Foreskin keratinocyte (primary cell): ENCODE measurements at places on chromosomes 4 and X. TPM values are rescaled to one million over a fixed set of nuclear protein-coding genes. Genes with fewer than 3 reads are reported as not detected.

DNA sequence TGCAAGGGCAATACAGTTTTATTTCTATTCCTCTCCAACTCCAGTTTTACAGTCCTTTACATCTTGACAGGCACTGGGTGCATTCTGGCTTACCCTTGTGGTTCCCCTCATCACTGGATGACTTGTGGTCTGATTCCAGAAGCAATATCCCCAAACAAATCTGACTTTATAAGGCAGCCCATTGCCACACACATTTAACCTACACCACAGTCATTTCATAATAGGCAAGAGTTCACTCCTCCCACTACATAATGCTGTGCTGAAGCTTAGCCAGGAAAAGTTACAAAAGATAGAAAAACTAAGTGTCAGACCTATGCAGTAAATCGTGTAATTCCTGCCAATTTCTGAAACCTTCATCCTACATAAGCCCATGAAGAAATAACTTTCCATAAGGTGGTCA, 82.9 kb upstream of the MID1IP1 start:
- no peak for DNase-seq

GRCh38 chr4:4385729-4386295, 1.1 kb upstream of the NSG1 start:
- DNase-seq: no peak

GRCh38 chr4:152927737-152928136, 8.4 kb upstream of the FHDC1 start:
- no peak for DNase-seq

- no peak for DNase-seq
Measured at GRCh38 chr4:111847296-111848008, 297.8 kb upstream of the FAM241A start.

DNA sequence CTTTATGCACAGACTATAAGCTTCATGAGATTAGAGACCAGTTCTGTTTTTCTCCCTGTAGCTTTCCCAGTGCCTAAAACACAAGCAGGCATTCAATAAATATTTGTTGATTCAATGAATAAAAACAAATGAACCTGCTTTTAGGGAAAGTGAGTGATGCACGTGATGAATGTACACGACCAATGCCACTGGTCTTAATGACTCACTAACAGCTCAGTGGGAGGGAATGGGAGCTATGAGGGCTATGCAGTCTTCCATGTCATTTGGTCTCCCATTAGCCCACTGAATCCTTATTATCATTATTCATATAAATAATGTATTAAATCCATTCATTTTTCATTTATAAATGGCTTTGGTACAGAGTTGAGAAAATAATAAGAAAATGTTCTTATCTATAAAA, 247.4 kb downstream of the FBXO8 start:
- DNase-seq: no peak

DNA sequence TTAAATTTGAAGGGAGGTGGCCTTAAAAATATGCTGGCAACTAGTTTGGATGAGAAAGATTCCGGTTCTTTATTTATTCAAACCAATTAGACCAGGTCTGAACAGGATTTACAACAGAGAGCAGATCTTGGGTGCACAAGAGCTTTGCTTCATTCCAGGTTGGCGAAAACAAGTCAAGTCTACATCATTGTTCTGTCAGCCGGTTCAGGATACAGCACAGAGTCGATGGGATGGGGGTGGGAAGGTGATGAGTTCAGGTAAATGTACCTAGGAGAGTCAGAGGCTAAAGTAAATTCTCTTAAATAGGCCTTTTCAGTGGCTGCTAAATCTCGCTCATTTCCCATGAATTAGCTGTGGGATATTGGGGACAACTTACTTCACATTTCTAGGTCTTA, 882 bp upstream of the STIM2 start:
- DNase-seq: no peak

- DNase-seq: no peak
Measured at GRCh38 chrX:23732704-23733103, 10.4 kb downstream of the ACOT9 start.

DNA sequence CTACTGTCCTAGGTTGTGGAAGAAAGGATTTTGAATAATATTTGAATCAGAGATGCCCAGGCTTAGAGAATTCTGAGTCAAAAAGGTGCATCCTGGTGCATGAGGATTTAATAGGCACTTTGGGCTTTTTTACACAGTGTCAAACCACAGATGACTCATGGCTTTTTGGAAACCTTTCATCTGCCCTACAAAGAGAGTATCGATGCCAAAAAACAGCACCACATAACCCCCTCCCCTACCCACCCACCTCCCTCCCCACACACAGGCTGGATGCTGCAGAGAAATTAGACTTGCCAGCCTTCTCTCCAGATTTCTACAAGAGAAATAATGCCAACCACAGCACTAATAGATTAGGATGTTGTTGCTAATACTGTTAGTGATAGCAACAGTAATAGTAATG, 779.3 kb downstream of the NLGN4X start:
- DNase-seq: no peak

- no peak for DNase-seq
Measured at GRCh38 chr4:149882251-149882650, 66.6 kb upstream of the IQCM start.

DNA sequence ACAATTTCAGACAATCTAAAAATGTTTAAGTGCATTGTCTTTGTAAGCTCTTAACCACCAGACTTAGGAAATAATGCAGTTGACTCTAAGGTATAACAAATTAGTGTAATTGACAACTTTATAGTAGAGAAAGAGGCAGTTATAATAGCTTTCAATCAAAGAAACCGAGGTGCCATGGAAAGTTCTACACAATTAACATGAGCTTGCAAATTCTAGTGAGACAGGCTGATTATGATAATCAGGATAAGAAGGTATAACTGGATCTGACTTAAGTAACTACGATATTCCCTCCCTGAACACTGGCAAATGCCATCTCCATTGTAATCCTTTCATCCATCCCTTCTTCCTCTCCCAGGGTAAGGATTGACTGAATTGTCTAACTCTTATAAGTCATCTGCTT, 11.4 kb upstream of the KLHL5 start:
- no peak for DNase-seq

DNA sequence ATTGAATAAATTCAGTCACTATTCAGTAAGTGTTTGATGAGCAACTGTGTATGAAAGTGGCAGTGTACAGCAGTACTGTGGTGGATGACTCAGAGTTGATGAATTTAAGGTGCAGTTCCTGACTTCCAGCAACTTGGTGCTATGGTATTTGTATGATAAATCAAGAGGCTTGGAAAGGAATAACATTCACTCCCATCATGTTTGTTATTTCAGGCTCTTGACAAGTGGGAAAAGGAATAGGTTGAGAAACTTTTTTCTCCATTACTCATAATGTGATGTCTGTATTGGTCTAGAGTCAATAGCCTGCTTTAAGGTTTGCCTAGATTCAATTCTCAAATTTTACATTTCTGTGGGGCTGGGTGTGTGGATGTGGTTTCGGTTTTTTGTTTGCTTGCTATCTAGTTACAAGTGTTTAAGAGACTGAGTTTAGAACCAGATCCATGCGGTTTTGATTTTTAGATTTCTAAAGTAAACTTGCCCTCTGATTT, 35.1 kb upstream of the CYP2U1 start:
- peak; percentile 99 for DNase-seq

DNA sequence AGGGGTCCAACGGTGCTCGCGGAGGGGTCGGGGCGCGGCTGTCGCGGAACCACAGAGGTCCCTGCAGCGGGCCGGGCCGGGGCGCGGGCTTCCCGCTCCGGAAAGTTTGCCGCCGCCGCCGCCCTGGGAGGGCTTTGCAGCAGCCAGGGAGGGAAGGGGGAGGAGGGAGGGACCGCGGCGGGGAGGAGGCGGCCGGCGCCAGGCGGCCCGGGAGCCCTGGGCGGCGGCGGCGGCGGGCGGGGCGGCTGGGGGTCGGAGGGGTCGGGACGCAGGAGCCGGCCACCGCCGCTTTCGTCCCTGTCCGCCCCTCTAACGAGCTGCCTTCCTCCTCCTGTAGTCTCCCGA, 375 bp downstream of the FGFR3 start:
- no peak for DNase-seq

DNA sequence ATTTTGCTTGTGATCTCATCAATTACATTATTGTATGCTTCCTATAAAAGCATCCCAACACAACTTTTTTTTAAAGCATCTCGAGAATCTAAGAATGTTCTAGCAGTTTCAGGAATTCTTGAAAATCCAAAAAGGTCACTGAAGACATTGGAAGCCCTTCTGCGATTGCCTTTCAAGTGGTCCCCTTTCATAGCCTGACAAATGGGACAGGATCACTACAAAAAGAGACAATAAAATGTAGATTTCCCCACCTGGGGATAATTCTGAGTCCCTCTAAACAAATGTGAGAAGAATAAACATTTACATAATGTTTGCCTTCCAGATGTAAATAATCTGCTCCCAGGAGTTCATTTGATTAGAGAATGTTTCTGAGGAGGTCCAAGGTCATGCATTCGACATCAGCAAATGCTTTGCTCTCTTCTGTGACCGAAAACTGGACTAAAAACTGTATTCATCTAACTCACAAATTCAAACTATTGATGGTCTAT, 116.0 kb downstream of the COL25A1 start:
- no peak for DNase-seq

DNA sequence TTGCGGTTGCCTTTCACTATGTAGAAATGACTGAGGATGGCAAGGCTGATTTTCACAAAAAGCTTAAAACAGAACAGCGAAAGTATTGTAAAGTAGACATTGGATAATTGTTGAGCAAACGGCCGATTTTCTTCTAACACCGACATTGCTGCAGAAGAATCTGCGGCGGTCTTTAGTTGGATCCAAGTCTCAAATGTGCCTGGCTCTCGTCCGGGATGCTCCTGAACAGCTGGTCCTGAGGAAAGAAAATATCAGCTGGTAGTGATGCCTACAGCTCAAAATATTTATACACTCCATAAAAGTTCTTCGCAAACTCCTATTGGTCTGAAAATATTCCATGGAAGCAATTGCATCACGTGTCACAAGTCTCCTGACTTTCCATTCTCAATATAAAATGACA, at the start of gene ASB5:
ASB5 (minus strand) TSS at position 260 of the 400 bp plus-strand sequence; CDS start at position 146, 114 bp downstream.
- DNase-seq: no peak

DNA sequence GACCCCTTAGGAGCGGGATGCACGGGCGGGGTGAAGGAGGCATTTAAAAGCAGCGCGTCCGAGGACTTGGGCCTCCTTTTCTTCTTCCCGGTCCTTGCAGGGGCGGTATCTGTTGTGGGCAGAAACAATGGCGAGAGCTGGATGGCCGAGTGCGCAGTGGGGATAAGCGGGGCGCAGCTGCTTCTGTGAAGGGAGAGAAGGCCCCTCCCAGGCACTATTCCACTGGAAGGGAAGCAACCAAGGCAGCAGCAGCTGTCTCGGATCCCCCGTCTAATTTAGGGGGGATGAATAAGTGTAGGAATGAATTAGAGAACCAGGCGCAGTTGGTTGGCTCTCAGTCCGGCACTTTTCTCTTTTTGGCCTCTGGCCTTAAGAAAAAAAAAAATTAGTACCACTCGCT, 995 bp downstream of the SMARCA5 start:
- peak; percentile 13 for DNase-seq

GRCh38 chr4:19615086-19615689, 636.5 kb upstream of the SLIT2 start:
- no peak for DNase-seq

STAG2 gene
- 7.9 and 9.4 TPM in 2 replicates for polyA plus RNA-seq

KLHL13 gene
- polyA plus RNA-seq: 1.8 and 2.7 TPM in 2 replicates

GAGE12E gene
- not detected in 2 replicates for polyA plus RNA-seq

TMEM156 gene
- polyA plus RNA-seq: 0.11 and 0.72 TPM in 2 replicates

UGT2B7 gene
- polyA plus RNA-seq: 0.03 TPM in 1 of 2 replicates, not detected in the other

SLC9B1 gene
- polyA plus RNA-seq: 0.16 and 0.18 TPM in 2 replicates

ADH4 gene
- not detected in 2 replicates for polyA plus RNA-seq

DDX53 gene
- not detected in 2 replicates for polyA plus RNA-seq
